Activated T-helper 1 cell treated with anti-CD3 and anti-CD28 coated beads, Interleukin-12 subunit alpha, Interleukin-12 subunit beta, Interleukin-2, Interleukin-4 antibody, amounts not matched to agents 30 ng/mL and 10 ng/mL and 1 ng/mL, durations not matched to agents 14 hours and 24 hours and 36 hours (primary cell): ENCODE measurements at places on chromosomes 5 and 9. TPM values are rescaled to one million over a fixed set of nuclear protein-coding genes. Genes with fewer than 3 reads are reported as not detected.

ERAP2 gene
- 52.9 and 54.4 TPM in 2 replicates for total RNA-seq

TXNDC8 gene
- total RNA-seq: not detected in 2 replicates

CAMSAP1 gene
- total RNA-seq: 43.3 and 43.8 TPM in 2 replicates

FBN2 gene
- not detected in 2 replicates for total RNA-seq

LIFR gene
- total RNA-seq: 0.10 and 0.20 TPM in 2 replicates

FIBCD1 gene
- total RNA-seq: not detected in 2 replicates

GPR150 gene
- 0.22 and 0.26 TPM in 2 replicates for total RNA-seq

TAS2R1 gene
- total RNA-seq: not detected in 2 replicates

IRX1 gene
- total RNA-seq: not detected in 2 replicates

FBP2 gene
- total RNA-seq: not detected in 2 replicates

MAMDC2 gene
- total RNA-seq: not detected in 2 replicates

ASPN gene
- not detected in 2 replicates for total RNA-seq

PPP6C gene
- 47.2 and 50.8 TPM in 2 replicates for total RNA-seq

PRDM9 gene
- not detected in 2 replicates for total RNA-seq

SMIM15 gene
- total RNA-seq: 84.0 and 86.7 TPM in 2 replicates

SNCAIP gene
- not detected in 2 replicates for total RNA-seq

CATSPER3 gene
- total RNA-seq: 0.41 and 0.81 TPM in 2 replicates

STX17 gene
- total RNA-seq: 20.5 and 22.1 TPM in 2 replicates

DNA sequence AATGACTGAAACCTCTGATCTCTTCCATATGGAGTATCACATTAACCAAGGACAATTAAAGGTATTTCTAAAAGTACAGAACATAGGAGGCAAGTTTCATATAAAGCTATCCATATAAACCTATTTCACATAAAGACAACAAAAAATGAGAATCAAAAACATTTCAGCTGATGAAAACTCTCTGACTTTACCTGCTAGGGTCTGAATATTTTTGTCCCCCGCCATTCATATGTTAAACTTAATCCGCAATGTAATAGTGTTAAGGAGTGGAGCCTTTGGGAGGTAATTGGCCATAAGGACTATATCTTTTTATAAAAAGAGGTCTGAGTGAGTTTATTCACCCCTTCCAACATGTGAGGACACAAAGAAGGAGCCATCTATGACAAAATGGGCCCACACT is 788.5 kb downstream of the DTWD2 start:
- DNase-seq: no peak

GRCh38 chr9:126009047-126009446 is 261.9 kb downstream of the PBX3 start:
- DNase-seq: no peak

DNA sequence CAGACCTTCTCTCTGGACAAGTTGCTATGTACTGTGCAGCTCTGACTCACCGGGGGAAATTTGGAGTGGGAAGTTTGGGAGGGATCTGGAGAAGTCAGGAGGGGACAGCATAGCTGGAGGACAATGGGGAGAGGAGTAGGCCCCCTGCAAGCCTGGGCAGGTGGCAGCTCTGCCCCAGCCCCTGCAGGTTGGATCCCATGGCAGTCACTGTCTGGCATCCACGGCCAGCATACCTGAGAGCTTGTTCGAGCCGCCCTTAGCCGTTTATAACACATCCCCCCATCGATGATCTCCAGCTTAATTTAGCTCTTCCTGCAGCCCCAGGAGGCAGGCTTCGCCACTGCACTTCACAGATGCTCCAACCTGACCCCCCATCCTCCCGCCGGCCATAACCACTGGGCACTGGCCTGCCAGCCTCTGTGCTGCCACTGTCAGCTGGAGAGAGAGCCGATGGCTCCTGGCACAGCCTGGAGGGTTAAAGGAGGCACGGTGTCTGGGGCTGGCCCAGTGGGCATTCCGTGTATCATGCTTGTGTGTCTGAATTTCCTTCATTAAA is 57.7 kb upstream of the RNU6ATAC start:
- no peak for DNase-seq

DNA sequence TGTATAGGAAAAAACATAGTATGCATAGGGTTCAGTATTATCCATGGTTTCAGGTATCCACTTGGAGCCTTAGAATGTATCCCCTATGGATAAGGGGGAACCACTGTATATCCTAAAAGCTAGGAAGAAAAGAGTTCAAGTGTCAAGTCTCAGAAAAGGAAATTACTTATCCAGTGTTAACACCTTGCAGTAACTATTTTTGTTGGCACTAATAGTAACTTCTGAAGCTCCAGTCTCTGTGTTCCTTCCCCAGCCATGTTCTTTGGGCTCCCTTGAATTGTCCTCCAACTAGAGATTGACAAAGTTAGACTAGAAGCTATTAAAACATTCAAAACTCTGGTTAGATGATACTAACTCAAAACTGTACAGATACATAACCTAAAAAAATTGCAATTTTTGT is 370.8 kb downstream of the NFIB start:
- DNase-seq: no peak

GRCh38 chr9:93670208-93671019 is 94.0 kb downstream of the PHF2 start:
- no peak for DNase-seq

GRCh38 chr5:31921852-31922305 is 252.2 kb downstream of the GOLPH3 start:
- no peak for DNase-seq

GRCh38 chr5:133365738-133366137 is 246.6 kb downstream of the FSTL4 start:
- no peak for DNase-seq

GRCh38 chr9:135819905-135820304 is 87.4 kb downstream of the CAMSAP1 start:
- no peak for DNase-seq

- DNase-seq: no peak
Observed at GRCh38 chr5:116013207-116013785, 19.0 kb upstream of the ARL14EPL start.

GRCh38 chr9:96022445-96023051 is 147.1 kb downstream of the ERCC6L2 start:
- no peak for DNase-seq

GRCh38 chr5:116564312-116564711 is 10.3 kb downstream of the SEMA6A start:
- DNase-seq: no peak

DNA sequence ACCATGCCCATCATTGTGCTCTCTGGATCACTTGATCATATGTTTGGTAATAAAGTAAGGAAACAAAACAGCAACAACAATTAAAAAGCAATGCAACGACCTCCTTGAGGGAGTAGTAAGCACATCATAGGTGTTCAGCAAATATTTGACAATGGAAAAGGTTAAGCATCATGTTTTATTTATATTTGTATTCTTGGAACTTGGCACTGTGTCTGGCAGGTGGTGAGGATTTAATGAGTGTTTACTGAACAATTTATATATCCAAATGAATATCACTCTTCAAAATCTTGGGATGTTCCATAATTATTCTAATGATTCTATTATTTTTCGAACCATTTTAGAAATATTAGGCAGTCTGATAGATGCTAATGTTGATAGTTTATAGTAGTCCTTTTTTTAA is 6.2 kb downstream of the PIP5K1B start:
- DNase-seq: no peak

DNA sequence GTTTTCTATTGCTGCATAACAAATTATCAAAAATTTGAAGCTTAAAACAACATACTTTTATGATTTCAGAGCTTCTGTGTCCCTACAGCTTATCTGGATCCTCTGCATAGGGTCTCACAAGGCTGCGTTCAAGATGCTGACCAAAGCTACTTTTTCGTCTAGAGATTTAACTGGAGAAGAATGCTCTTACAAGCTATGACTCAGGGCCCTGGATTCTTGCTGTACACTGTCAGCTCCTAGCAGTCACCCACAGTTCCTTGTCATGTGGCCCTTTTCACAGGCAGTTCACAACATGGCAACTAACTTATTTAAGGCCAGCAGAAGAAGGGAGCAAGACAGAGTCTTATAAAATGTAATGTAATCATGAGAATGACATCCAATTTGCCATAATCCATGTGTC is 70.8 kb upstream of the FAM174A start:
- no peak for DNase-seq

DNA sequence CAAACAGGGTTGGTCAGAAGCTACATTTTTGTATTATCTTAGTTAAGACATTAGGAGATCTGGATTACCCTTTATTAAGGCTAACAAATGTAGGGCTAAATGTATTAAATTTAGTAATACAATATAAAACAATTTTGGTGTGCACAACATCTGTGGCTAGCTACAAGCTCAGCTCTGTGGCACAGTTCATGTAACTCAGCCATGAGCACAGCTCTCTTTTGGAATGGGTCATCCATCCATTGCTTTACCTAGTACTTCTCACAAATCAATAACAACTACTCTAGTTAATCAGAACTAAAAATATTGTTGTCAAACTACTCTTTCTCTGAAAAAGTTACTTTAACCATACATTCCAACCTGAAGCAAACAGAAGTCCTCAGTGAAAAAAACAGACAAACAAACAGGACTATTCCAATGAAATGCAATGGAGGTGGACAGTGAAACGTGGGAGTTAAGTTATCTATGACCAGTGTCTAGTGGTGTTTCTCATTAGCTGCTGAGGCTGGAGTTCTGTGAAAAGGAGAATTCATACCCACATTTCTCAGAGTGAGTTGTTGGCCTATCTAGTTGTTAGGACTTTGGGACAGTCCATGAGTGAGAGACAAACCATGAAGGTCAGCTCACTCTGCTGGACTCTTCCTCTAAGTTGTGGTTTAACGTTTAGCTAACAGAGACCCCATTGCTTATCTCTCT is 55.1 kb downstream of the PIP5K1B start:
- DNase-seq: no peak

DNA sequence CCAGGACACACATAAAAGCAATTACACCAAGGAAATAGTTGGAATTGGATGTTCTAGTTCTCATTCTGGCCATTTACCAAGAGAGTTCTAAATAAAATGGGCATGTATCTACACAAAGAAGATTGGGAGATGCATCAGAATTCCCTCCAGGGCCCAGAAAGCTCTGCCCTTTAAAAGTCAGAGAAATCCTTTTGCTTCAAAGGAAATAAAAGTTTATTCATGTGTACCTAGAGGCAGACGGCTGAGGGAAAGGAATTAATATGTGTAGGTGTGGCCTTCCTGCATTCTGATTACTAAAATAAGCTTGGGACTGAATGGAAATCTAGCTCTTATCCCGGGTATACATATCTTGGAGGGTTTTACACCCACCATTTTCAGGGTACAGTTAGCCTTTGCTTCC is 719.4 kb downstream of the SEMA5A start:
- no peak for DNase-seq

DNA sequence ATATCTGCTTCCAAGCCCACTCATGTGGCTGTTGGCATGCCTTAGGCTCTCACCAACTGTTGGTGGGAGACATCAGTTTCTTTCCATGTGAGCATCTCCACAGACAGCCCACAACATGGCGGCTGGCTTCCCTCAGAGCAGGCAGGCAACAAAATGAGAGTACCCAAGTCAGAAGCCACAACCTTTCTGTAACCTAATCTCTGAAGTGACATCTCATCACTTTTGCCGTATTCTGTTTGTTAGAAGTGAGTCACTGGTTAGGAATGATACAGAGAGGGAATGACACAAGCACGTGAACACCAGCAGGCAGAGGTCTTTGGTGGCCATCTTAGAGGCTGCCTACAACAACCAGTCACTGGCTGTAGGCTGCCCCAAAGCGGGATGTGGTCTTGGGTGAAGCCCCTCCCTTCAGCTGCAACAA is 88.6 kb upstream of the RASGRF2 start:
- no peak for DNase-seq

GRCh38 chr9:101495810-101496209 is 37.8 kb upstream of the RNF20 start:
- no peak for DNase-seq

GRCh38 chr9:6889868-6890267 is 132.1 kb downstream of the KDM4C start:
- no peak for DNase-seq

DNA sequence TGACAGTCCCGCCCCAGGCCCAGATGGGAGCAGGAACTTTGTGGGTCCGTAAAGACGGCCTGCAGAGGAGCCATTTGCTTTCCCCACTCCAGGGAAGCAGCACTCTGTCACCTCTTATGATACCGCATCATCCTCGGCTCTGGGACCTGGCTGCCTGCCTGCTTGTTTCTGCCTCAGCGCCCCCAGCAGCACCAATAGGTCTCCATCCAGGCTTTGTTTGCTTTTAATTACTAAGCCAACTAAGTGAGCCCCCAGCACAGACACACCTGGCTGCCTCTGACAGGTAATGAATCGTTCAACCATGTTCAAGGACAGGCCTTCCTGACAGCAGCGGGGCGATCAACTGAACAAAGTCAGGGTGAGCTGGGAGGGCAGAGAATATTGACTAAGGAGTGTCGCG is 141.4 kb downstream of the C5orf15 start:
- DNase-seq: no peak

GRCh38 chr5:95191330-95191729 is 93.6 kb downstream of the MCTP1 start:
- DNase-seq: no peak

DNA sequence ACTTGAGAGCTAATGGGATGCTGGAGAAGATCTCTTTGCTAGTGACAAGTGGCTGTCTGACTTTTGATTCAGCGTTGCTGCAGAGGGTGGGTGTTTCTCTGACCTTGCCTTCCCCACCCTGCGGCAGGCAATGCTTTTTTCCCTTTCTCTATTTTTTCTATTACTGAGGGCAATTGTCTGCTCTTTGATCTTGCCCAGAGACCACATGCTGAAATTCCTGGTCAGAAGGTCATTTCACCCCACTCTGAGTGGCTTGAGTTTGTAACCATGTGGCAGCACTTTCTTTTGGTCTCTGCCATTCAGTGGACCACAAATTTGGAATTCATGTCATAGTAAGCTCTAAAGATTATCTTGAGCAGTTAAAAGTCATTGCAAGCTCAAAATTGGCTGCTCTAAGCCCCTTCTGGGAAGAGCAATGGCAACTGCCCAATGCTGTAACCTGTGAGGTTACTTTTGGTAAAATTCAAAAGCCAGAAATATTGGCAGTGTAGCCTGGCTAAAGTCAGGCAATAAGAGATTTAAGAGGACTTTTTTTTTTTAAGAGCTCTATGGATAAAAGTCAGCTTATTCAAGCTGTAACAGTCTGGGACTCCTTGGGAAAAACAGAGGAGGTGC is 30.4 kb upstream of the MTMR12 start:
- DNase-seq: no peak

- no peak for DNase-seq
Observed at GRCh38 chr5:2169850-2170760, 287.4 kb upstream of the IRX4 start.

- DNase-seq: no peak
Observed at GRCh38 chr5:9245071-9245470, 300.8 kb downstream of the SEMA5A start.

DNA sequence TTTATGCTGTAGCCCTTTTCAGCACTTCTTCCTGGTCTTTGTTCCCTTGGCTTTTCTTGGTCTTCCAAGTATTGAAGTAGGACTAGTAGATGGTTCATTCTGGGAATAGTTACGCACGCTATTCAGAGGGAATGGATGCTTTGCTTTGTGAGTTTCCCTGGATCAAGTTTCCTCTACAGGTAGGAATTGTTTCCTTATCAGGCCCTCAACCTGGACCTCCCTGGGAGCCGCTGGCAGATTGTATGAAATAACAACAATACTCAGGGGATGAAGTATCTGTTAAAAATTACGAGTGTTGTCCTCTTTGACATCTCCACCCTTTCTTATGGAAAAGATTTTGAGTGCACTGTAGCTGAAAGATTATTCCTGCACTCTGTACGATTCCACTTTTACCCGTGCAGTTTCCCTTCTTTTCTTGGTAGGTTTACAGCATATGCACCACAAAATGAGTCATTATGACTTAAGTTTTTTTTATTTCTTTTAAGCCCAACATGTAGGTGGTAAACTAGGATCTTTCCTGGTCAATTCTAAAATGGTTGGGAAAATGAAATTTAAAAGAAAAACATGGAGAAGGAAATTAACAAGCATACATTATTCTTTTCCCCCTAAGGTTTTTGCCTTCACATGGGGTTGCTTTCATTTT is 57.9 kb downstream of the ARHGAP26 start:
- no peak for DNase-seq
